ENCODE measurements at places on chromosomes 11 and 22. TPM values are rescaled to one million over a fixed set of nuclear protein-coding genes. Genes with fewer than 3 reads are reported as not detected.

Gene APOL1
- total RNA-seq = 38.4 TPM

Gene PGA5
- not detected for total RNA-seq

Gene TMEM151A
- 4.7 TPM for total RNA-seq

Gene JAM3
- total RNA-seq = 94.2 TPM

Gene OR5A1
- total RNA-seq = not detected

Gene GPHA2
- not detected for total RNA-seq
